SJCRH30 (cell line): ENCODE measurements at places on chromosomes 1 and 21. TPM values are rescaled to one million over a fixed set of nuclear protein-coding genes. Genes with fewer than 3 reads are reported as not detected.

Gene F13B
- 0.16 TPM in 1 of 2 replicates, not detected in the other for total RNA-seq

Gene CRYAA
- total RNA-seq: not detected in 2 replicates

Gene ITSN1
- total RNA-seq: 42.5 and 50.8 TPM in 2 replicates

Gene COL11A1
- 0.35 TPM in 1 of 2 replicates, not detected in the other for total RNA-seq
